Activated CD4-positive, alpha-beta memory T cell treated with anti-CD3 and anti-CD28 coated beads, Interleukin-2, amount 10 ng/mL, durations not matched to agents 7 days and 5 days (primary cell): ENCODE measurements at places on chromosomes 13 and 19.

DNA sequence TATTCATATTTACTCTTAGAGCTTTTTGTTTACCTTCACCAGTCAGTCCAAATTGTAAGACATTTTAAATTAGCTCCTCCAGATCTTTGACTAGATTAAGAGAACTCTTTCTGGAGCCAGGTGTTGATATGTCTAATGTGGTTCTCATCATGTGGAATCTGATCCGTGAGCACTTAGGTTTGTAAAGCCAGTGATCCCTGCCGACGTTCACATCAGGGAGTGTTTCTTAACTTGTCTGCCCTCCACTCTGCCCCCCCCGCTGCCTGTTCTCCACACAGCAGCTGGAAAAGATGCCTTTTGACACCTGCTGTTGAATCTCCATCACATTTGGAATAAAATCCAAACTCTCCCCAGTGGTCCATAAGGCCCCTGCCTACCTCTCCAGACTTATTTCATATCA is 17.7 kb downstream of the METTL21C start:
- H3K27ac ChIP-seq: no peak overlapping the region
- H3K4me3 ChIP-seq: no peak overlapping the region
- H3K27me3 ChIP-seq: no peaks in the 10 kb centered on the region
- H3K36me3 ChIP-seq: peaks cover 60% of the 10 kb centered on the region
- DNase-seq: no peak

GRCh38 chr13:42497798-42498197 is 76.2 kb upstream of the TNFSF11 start:
- DNase-seq: peak; percentile 49
- peaks cover 58% of the 10 kb centered on the region for H3K4me1 ChIP-seq
- H3K4me3 ChIP-seq: no peak overlapping the region
- peak overlapping the region; percentile 83 for H3K27ac ChIP-seq
- H3K36me3 ChIP-seq: peaks cover 17% of the 10 kb centered on the region

GRCh38 chr19:17037966-17038500 is 11.4 kb upstream of the CPAMD8 start:
- H3K27me3 ChIP-seq: no peaks in the 10 kb centered on the region
- no peak overlapping the region for H3K4me3 ChIP-seq
- no peaks in the 10 kb centered on the region for H3K36me3 ChIP-seq
- DNase-seq: no peak
- H3K4me1 ChIP-seq: no peaks in the 10 kb centered on the region

GRCh38 chr19:2984215-2984528 is 6.8 kb downstream of the TLE6 start:
- no peak overlapping the region for H3K4me3 ChIP-seq
- no peaks in the 10 kb centered on the region for H3K4me1 ChIP-seq
- H3K27me3 ChIP-seq: peaks cover 17% of the 10 kb centered on the region
- H3K27ac ChIP-seq: no peak overlapping the region

GRCh38 chr13:29849071-29849631 is 1.3 kb downstream of the UBL3 start:
- peaks cover 12% of the 10 kb centered on the region for H3K36me3 ChIP-seq
- H3K27ac ChIP-seq: peak overlapping the region; percentile 87
- DNase-seq: peak; percentile 27

DNA sequence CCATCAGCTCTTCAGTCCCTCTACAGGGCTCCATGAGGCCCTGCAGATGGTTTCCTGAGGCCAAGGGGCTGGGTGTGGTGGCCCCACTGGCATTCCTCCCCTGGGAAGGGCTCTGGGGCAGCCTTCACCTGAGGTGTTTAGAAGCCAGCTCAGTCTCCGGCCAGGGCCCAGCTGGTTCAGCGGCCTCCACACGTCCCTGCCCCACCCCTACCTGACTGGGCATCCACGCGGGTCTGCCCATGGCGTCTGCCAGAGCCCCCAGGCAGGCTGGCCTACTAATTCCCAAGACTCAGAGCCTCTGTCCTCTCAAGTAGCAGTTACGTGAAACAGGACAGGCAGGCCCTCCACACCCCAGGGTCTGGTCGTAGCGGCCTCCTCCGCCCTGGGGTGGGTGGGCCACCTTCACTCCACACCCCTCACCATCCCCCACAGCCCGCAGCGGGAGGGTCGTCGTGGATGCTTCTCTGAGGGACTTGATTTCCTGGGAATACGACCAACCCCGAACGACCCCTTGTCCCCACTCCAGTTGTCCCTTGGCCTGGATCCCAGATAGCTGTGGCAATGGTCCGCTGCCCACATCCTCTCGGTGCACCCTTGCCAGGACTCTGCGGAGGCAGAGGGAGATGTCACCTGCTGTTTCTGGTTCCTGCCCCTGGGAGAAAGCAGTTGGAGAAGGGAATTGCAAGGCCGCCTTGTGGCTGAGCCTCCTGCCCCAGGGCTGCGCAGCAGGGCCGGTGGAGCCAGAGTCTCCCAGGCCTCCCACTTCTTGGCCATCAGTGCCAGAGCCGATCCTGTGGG is 24.3 kb downstream of the CAPN12 start:
- H3K27ac ChIP-seq: no peak overlapping the region
- H3K4me1 ChIP-seq: no peaks in the 10 kb centered on the region
- H3K4me3 ChIP-seq: no peak overlapping the region

- H3K4me1 ChIP-seq: peaks cover 1% of the 10 kb centered on the region
- H3K4me3 ChIP-seq: peak overlapping the region; percentile 63
- H3K27ac ChIP-seq: no peak overlapping the region
- DNase-seq: peak; percentile 72
- no peaks in the 10 kb centered on the region for H3K36me3 ChIP-seq
Observed at GRCh38 chr19:21474671-21475181, 30.7 kb upstream of the ZNF429 start.

- no peaks in the 10 kb centered on the region for H3K36me3 ChIP-seq
- no peak overlapping the region for H3K27ac ChIP-seq
- no peak overlapping the region for H3K4me3 ChIP-seq
- H3K4me1 ChIP-seq: no peaks in the 10 kb centered on the region
- H3K27me3 ChIP-seq: peaks cover 6% of the 10 kb centered on the region
Observed at GRCh38 chr13:98606296-98606695, 29.4 kb upstream of the STK24 start.

GRCh38 chr19:50025794-50026549 is at the start of gene ZNF473:
ZNF473 (plus strand) TSS chr19:50026005; CDS start chr19:50031083, 5,078 bp downstream.
- H3K27ac ChIP-seq: peak within 1 kb of the TSS; percentile 86
- no peaks in the 10 kb centered on the region for H3K27me3 ChIP-seq
- peak within 1 kb of the TSS; percentile 85 for H3K4me3 ChIP-seq

GRCh38 chr19:7533281-7533885 is 2.1 kb upstream of the PNPLA6 start:
- peaks cover 22% of the 10 kb centered on the region for H3K36me3 ChIP-seq
- H3K27ac ChIP-seq: peak overlapping the region; percentile 81
- no peaks in the 10 kb centered on the region for H3K27me3 ChIP-seq

DNA sequence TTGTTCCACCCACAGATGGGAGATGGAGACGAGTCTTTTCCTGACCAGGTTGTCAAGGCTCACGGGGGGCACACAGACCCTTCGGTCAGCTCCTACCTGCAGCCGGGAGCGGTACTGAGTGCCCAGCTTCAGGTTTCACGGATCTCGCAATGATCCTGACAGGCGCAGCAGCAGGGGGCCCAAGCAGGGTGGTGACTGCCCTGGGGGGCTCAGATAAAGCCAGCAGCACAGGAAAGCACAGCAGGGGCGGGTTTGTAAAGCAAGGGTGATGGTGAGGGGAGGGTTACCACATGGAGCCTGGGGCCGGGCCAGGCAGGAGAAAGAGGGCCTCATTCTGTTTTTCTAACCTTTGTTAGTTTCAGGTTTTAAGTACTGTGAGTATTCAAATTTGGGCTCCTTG is 41.7 kb upstream of the ATP11A start:
- H3K36me3 ChIP-seq: no peaks in the 10 kb centered on the region
- H3K4me3 ChIP-seq: no peak overlapping the region
- no peak for DNase-seq

DNA sequence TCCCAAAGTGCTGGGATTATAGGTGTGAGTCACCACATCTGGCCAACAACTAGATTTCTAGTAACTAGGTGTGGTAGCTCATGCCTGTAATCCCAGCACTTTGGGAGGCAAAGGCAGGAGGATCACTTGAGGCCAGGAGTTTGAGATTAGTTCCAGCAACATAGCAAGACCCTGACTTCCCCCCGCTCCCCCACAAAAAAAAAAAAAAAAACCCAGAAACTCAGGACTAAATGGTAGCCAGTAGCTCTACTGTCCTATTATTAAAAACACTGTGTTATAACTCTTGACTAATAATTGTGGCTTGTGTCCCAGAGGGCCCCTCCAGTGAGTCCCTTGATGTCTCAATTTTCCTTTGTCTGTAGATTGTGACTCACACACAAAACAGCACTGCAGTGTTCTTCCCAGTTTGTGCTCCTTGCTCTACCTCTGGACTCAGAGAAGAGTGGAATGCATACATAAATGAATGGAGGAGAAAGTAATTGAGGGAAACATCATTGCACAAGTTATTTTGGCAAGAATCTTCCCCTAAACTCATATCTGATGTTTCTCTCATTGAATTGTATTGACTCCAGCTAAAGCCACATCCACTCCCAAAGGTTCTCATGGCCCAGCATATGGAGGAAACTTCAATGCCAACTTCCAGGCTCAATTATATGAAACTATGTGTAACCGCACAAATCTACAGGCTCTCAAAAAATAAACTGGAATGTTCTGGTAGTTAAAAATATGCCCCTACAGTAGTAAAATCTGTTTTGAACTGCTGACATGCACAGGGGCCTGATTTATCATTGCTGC is 8.8 kb downstream of the TPT1 start:
- H3K27me3 ChIP-seq: no peaks in the 10 kb centered on the region
- DNase-seq: no peak
- no peak overlapping the region for H3K4me3 ChIP-seq
- H3K4me1 ChIP-seq: peaks cover 89% of the 10 kb centered on the region
- H3K27ac ChIP-seq: no peak overlapping the region
- H3K36me3 ChIP-seq: peaks cover 51% of the 10 kb centered on the region

GRCh38 chr13:44879452-44880058 is 109.7 kb downstream of the NUFIP1 start:
- H3K4me1 ChIP-seq: no peaks in the 10 kb centered on the region
- H3K4me3 ChIP-seq: no peak overlapping the region
- H3K36me3 ChIP-seq: no peaks in the 10 kb centered on the region
- no peak overlapping the region for H3K27ac ChIP-seq

DNA sequence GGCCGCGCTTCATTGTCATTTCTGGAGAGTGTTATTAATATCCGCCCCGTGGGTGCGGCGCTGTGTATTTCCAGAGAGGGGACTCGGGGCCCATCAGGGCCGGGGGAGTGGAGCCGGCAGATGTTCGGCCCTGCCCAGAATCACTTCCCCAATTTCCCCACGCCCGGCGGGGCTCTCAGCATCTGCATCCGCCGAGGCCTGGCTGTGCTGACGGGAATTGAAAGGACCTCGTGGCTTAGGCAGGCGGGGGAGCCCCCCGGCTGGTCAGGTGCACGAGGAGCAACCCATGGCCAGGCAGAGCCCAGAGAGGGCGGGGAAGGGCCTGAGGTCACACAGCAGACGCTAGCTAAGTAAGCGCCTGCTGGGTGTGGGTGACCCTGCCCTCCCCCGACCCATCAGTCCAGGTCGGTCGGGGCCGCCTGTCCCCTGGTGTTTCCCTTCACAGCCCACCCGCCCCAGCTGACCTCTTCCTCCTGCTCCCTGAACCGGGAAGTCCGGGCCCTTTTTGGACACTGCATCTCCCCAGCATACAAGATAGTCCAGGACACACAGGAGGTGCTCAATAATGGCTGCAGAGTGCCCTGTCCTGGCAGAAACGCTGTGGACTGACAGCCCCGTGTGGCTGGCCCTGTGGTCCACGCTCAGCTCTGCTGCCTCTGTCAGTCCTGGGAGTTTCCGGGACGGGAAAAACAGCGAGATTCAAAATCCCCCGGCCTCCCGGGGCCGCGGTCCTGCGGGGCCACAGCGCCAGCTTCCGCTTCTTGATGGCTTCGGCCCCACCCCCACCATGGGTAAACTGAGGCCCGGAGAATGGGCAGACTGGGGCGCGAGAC is 22.1 kb downstream of the ARID3A start:
- no peak overlapping the region for H3K4me3 ChIP-seq
- H3K4me1 ChIP-seq: peaks cover 8% of the 10 kb centered on the region
- H3K27me3 ChIP-seq: no peaks in the 10 kb centered on the region
- DNase-seq: no peak
- no peak overlapping the region for H3K27ac ChIP-seq

GRCh38 chr13:44271473-44271872 is 102.2 kb upstream of the SERP2 start:
- peaks cover 19% of the 10 kb centered on the region for H3K4me1 ChIP-seq
- no peak overlapping the region for H3K27ac ChIP-seq
- no peak overlapping the region for H3K4me3 ChIP-seq
- no peak for DNase-seq
- H3K27me3 ChIP-seq: peaks cover 16% of the 10 kb centered on the region

- H3K4me1 ChIP-seq: no peaks in the 10 kb centered on the region
- DNase-seq: no peak
- H3K27ac ChIP-seq: no peak overlapping the region
- peaks cover 4% of the 10 kb centered on the region for H3K27me3 ChIP-seq
- H3K4me3 ChIP-seq: no peak overlapping the region
- no peaks in the 10 kb centered on the region for H3K36me3 ChIP-seq
Observed at GRCh38 chr19:49282184-49282583, 42.8 kb downstream of the SLC6A16 start.

- no peaks in the 10 kb centered on the region for H3K4me1 ChIP-seq
- H3K4me3 ChIP-seq: no peak overlapping the region
- H3K27ac ChIP-seq: no peak overlapping the region
- H3K36me3 ChIP-seq: no peaks in the 10 kb centered on the region
Observed at GRCh38 chr19:33875071-33875470, 78.4 kb downstream of the KCTD15 start.

DNA sequence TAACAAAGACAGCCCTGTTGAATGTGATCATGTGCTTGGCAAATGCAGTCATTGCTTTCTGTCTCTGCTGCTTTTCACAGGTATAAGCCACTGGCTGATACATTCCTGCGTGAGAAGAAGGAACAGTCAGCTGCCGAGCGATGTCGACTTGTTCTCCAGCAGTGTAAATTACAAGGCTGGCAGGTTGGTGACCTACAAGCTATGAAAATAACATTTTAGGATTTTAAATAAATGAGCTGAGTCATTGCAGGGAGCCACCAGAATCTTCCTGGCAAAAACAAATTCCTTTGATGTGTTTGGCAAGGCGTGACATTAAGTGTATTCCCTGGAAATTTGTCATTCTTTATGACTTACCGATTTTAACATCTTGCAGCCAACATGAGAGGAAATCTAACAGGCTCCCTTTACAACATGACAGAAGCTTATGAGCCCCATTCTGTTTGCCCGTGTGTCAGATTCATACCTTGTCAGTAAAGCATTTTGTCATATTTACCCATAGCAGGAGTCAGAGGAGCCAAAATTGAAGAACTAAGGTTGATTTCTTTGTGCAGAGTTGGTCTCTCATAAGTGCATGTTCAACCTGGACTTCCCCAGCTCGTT is 471.4 kb downstream of the MYO16 start:
- no peaks in the 10 kb centered on the region for H3K36me3 ChIP-seq
- peaks cover 5% of the 10 kb centered on the region for H3K4me1 ChIP-seq
- DNase-seq: no peak
- no peak overlapping the region for H3K4me3 ChIP-seq
- no peaks in the 10 kb centered on the region for H3K27me3 ChIP-seq
- H3K27ac ChIP-seq: no peak overlapping the region

GRCh38 chr19:15248648-15249527 is 16.6 kb upstream of the EPHX3 start:
- no peak overlapping the region for H3K4me3 ChIP-seq
- no peak overlapping the region for H3K27ac ChIP-seq
- DNase-seq: no peak
- no peaks in the 10 kb centered on the region for H3K4me1 ChIP-seq
